ENCODE measurements at places on chromosomes 6 and 20. TPM values are rescaled to one million over a fixed set of nuclear protein-coding genes. Genes with fewer than 3 reads are reported as not detected.

Gene MICA
- 15.9 TPM for total RNA-seq

Gene YTHDF1
- total RNA-seq: 28.1 TPM

Gene NUS1
- total RNA-seq: 34.6 TPM

Gene SLC32A1
- not detected for total RNA-seq

Gene MDN1
- total RNA-seq: 24.0 TPM

Gene GMPR
- total RNA-seq: 4.9 TPM

Gene NOX3
- not detected for total RNA-seq

Gene GJA10
- total RNA-seq: not detected

Gene PRICKLE4
- 0.65 TPM for total RNA-seq

Gene MYLIP
- 7.3 TPM for total RNA-seq

Gene CLPSL2
- total RNA-seq: not detected

Measured in articular chondrocyte of knee joint (primary cell).